ENCODE measurements at places on chromosomes 12 and 14. TPM values are rescaled to one million over a fixed set of nuclear protein-coding genes. Genes with fewer than 3 reads are reported as not detected.

Gene PLEKHD1
- total RNA-seq: not detected

Gene ANKRD52
- total RNA-seq: 83.9 TPM

Gene RNASE7
- total RNA-seq: not detected

Gene LALBA
- not detected for total RNA-seq

Gene IKZF4
- 31.9 TPM for total RNA-seq

Gene KRT80
- total RNA-seq: not detected

Gene SIX6
- total RNA-seq: not detected

Gene NKX2-8
- total RNA-seq: not detected

Gene MANSC4
- not detected for total RNA-seq

Gene ERC1
- total RNA-seq: 33.6 TPM

Gene RND1
- 7.9 TPM for total RNA-seq

Gene CCDC196
- total RNA-seq: not detected

Gene PPM1H
- not detected for total RNA-seq

Gene CHFR
- total RNA-seq: 65.6 TPM

Gene GDF3
- total RNA-seq: not detected

Gene KRT77
- not detected for total RNA-seq

Gene RNU7-1
- total RNA-seq: not detected

Gene MAP3K9
- total RNA-seq: 3.5 TPM

Gene LRRC10
- not detected for total RNA-seq

Gene NPFF
- total RNA-seq: 0.44 TPM

Gene MYF6
- total RNA-seq: not detected

Gene DTX1
- 0.29 TPM for total RNA-seq

Gene RNFT2
- 11.8 TPM for total RNA-seq

Gene TPPP2
- not detected for total RNA-seq

Gene ANKS1B
- 2.8 TPM for total RNA-seq

Gene VASH1
- total RNA-seq: 7.1 TPM

Gene OR11H6
- not detected for total RNA-seq

Gene ACRBP
- total RNA-seq: 0.83 TPM

Gene AICDA
- not detected for total RNA-seq

Gene OTOGL
- 0.21 TPM for total RNA-seq

Gene TARBP2
- 48.2 TPM for total RNA-seq

Gene TCL1B
- not detected for total RNA-seq

Gene PARPBP
- 23.5 TPM for total RNA-seq

Gene PLEKHG7
- not detected for total RNA-seq

Gene COCH
- 1.3 TPM for total RNA-seq

Gene GPR162
- total RNA-seq: 0.29 TPM

Gene C14orf39
- total RNA-seq: not detected

Gene KLRD1
- 2.5 TPM for total RNA-seq

Gene KRT4
- not detected for total RNA-seq

Gene TCTN2
- total RNA-seq: 3.0 TPM

Gene GLT1D1
- total RNA-seq: 2.0 TPM

Gene KERA
- not detected for total RNA-seq

Gene CLMN
- 0.80 TPM for total RNA-seq

Gene RAD51B
- 26.1 TPM for total RNA-seq

Gene ITPK1
- 77.3 TPM for total RNA-seq

Gene HEATR5A
- total RNA-seq: 26.4 TPM

Gene C12orf42
- total RNA-seq: not detected

Gene EIF2S3B
- 0.20 TPM for total RNA-seq

Gene GPRC5D
- not detected for total RNA-seq

Gene SETD1B
- total RNA-seq: 33.0 TPM

Gene HOXC6
- total RNA-seq: not detected

Gene CLEC2A
- not detected for total RNA-seq

Gene RNF41
- 46.9 TPM for total RNA-seq

Gene PRB2
- total RNA-seq: not detected

Gene MORN3
- total RNA-seq: 0.61 TPM

Gene DAO
- total RNA-seq: not detected

Gene NEDD1
- total RNA-seq: 61.1 TPM

Gene PTCSC3
- total RNA-seq: not detected

Measured in activated T-helper 1 cell treated with anti-CD3 and anti-CD28 coated beads, Interleukin-12 subunit alpha, Interleukin-12 subunit beta, Interleukin-2, Interleukin-4 antibody, amounts not matched to agents 30 ng/mL and 10 ng/mL and 1 ng/mL, durations not matched to agents 14 hours and 24 hours and 36 hours (primary cell).